Left renal pelvis (tissue), 4 donors: ENCODE measurements at places on chromosomes 4 and X.

DNA sequence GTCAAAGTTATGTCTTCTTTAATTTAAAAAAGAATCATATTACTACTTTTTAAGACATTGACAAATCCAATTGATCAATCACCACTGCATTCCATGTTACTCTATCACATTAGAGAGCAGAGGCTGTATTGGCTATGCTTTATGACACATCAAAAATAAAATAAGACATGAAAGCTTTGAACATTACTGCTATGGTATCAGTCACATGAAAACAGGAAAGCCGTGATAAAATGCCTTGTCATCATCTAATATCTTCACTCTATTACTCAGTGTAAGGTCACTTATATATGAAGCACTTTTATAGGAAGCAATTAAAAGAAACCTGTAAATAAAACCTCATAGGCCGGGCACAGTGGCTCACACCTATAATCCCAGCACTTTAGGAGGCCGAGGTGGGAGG lies 27.7 kb upstream of the CEP135 start:
- DNase-seq, result no peak

DNA sequence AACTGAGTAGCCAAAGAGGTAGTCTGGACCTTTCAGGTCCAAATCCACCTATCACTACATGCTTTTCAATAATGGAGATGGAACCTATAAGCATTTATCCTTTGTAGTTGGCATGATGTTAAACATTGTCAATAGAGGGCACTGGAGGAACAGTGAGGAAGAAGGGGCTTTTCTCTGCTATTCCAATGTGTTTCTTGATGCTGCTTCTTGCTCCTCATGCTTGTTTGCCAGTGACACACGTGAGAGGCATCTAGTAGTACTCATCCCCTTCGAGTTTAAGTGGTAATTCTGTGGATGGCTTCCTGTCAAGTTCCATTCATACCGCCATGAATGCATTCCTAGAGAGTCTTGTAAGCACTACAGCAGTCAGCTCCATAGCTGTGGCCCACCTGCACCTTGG lies 84.0 kb downstream of the NAA11 start:
- DNase-seq, result no peak

- no peak for DNase-seq
Observed at GRCh38 chrX:153057281-153057680, 1.0 kb downstream of the PNMA3 start.

DNA sequence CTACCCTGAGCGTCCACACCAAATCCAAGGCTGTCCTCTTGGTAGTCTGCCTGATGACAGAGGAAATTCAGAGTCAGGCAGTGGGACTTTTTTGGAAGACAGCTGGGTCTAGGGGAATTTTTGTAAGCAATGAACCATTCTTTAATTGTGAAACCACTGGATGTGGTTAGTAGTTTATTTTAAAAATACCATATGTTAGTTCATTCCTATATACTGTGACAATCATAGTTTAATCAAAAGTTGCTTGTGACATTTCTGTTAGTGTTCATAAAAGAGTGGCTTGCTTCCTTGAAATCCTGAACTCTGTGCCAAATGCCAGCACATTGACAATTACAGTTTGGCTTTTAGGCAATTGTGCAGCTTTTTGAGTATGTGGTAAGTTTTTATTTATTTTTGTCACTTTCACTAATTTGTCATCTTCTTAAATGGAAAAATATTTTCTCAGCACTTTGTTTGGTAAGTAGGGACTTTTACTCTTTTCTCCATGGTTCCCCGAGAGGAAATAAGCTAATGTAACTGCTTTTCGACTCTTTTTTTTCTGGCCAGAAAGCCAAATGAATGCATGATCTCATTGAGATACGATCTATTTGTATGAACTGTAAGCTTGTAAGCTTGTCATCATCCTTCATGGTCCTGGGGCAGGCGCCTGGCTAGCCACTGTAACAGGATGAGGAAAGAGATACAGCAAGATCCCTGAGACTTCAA lies 72.6 kb upstream of the SLC4A4 start:
- no peak for DNase-seq

GRCh38 chr4:70749313-70749712 lies 27.5 kb downstream of the RUFY3 start:
- DNase-seq, result no peak
